ENCODE measurements at places on chromosomes 2 and 18. TPM values are rescaled to one million over a fixed set of nuclear protein-coding genes. Genes with fewer than 3 reads are reported as not detected.

The GREB1L gene
- 3.7 TPM for total RNA-seq

GRCh38 chr2:103183061-103183460, 421.2 kb downstream of the TMEM182 start:
- DNase-seq = no peak

DNA sequence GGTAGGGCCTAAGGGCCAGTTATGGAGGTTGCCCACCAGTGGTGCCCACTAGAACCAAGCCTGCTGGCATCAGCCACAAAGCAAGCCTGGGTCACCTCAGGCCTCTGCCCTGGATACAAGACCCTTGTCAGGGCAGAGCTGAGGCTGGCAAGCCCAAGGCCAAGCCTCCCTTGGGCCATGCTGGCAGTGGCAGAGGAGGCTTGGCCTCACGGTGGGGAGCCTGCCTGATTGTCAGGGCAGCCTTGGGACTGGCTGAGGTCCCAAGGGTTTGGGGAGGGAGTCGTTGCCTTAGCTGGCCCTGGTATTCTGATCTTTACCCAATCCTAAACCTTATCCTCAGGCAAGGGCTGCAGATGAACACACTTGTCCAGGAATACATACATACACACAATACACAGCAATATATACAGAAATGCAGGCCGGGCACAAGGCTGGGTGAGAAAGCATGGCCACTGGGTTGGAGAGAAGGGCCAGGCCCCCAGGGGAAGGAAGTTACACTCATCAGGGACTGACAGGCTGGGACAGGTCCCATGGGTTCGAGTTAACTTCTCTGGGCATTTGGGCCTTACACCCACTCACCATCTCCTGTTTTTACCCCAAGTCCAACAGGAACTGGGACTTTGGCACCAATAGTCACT, 21.0 kb downstream of the CCT7 start:
- DNase-seq = no peak

The FHOD3 gene
- 3.0 TPM for total RNA-seq

- no peak for DNase-seq
These were observed 400.3 kb upstream of the LRATD1 start for GRCh38 chr2:14232217-14232616.

DNA sequence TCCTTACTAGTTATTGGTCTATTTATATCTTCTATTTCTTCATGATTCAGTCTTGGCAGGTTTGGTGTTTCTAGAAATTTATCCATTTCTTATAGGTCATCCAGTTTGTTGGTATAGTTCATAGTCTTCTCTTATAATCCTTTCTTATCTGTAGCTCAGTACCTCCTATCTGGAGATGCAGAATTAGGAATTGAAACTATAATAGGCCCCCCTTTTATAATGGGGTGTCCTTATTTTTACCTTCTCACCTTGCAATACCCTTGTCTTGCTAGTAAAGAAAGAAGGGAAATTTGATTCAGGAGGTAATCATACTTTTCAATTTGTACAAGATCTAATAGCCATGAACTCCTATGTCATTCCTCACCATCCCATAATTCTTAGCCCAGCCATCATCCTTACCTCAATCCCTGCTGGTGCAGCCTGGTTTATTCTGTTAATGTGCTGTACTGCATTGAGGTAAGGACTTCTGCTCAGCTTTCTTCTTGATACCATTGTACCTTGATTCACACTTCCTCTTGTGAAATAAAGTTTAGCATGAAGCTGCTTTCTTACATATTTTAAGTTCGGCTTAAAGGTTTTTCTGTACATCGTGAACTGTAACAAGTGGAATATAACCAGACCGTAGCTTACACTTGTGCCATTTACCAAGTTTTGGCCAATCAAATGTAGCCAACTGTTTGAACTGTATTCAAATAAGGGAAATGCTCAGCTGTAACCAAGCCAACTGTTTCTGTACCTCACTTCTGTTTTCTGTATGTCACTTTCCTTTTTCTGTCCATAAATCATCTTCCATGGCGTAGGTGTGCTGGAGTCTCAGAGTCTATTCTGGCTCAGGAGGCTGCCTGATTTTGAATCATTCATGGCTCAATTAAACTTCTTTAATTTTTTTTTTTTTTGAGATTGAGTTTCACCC, 40.1 kb upstream of the PTH2R start:
- DNase-seq = no peak

DNA sequence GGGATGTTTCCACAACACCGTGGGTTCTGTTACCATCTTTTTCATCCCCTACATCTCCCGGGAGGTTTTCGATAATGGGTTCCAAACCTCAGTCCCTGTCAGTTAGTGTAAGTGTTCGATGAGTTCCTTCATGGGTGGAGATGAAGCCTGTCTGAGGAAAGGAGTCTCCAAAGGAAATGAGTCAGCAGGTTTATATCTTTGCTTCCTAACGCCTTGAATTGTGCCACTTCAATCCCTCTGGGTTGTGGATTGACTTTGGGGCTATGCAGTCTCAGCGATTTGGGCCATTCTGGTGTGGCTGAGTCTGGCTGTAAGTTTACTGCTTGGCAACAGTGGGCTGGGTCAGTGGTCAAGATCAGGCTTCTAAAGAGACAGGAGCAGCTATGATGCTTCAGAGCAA, 1.2 kb downstream of the SERPINB5 start:
- DNase-seq = peak; percentile 1

DNA sequence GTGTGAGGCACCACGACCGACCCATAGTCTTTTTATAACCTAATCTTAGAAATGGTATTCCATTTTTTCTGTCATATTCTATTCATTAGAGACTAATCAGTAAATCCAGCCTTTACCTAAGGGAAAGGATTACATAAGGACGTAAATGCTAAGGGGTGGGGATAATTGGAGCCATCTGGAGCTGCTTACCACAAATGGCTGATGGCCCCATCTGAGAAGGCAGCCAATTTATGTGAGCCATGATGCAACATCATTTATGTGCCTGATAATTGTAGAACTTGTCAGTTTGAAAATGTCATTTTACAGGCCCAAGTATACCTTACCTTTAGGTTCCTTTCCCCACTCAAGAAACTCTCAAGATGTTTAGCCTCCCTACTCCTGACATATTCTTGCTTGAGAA, 44.0 kb downstream of the ARHGEF33 start:
- DNase-seq = peak; percentile 85

The ITGA4 gene
- total RNA-seq = 8.9 TPM

- DNase-seq = peak; percentile 79
These were observed 233.7 kb downstream of the DSEL start for GRCh38 chr18:67282796-67283195.

Measured in fibroblast of the aortic adventitia (primary cell).